ENCODE measurements at places on chromosomes 3 and 15.

DNA sequence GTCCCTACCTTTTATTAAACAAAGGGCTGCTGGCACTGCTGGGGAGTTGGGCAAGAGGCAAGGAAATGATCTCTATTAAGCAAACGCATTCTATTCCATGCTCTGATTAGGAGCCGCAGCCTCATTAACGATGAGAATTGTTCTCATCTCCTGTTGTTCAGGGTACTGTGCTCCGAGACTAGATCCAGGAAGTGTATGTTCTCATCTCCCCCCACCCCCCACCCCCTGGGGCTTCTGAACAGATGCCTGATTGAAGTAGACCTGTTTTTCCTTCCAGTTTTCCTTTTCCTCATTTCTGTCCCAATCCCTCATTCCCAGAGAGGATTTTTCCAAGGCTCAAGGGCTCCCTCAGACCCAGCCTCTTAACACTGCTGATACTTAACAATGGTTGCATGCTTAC lies 81.6 kb upstream of the FEZF2 start:
- DNase-seq: no peak

DNA sequence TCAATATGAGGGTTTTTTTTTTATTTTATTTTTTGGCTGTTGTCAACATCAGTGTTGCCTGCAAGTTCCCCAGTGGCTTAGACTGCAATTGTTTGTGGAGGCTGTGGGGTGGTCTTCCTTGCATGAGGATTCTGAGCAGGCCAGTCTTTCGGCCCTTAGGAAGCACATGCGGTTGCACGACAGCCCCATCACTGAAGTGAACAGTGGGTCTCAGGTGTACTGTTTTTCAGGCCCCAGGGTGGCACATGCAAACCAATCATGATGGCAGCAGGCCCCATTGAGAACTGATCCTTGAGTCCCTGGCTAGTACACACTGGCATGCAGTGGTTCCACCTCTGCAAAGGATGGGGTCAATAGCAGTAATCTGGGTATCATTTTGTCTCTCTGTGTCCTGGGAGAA lies 768.7 kb downstream of the EPHA3 start:
- DNase-seq: no peak

GRCh38 chr3:159924411-159924810 lies 64.2 kb upstream of the IL12A start:
- DNase-seq: no peak

DNA sequence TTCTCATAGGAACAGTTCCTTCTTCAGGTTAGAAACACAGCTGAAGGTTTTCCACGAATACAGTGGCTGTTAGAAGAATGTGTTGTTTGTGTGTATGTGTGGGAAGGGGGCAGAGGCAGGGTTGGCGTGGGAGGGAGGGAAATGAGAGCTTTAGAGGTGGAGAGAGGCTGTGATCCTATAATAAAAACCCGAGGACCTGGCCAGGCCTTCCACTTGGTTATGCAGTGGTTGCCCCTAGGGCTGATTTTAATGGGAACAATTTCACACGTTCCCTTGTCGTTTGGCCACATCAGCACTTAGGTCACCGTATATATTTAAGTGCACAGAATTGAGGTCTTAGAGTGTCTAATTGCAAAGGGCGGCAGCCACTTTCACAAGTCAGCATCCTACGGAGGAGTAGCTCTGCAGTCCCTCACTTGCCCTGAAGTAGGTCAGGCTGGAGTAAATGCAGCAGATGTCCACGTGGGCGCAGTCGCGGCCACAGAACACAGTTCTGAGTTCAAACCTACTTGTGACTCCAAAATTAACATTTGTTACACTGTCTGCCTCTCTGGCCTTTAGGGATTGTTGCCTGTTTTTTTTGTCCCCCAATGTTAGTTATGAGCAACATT lies 85.6 kb downstream of the PDCD6IP start:
- DNase-seq: no peak

DNA sequence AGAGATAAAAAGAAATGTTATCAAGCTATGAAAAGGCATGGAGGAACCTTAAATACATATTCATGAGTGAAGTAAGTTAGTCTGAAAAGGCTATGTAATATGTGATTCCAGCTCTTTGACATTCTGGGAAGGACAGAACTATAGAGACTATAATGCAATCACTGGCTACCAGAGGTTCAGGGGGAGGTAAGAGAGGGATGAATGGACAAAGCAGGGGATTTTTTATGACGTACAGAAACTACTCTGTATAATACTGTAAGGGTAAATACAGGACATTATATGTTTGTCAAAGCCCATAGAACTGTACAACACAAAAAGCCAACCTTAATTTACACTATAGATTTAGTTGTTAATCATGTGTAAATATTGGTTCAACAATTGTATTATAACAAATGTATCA lies 46.1 kb downstream of the MCTP2 start:
- no peak for DNase-seq

GRCh38 chr3:24494618-24495325 lies at the start of gene THRB:
Gene THRB (minus strand): TSS chr3:24494850.
- DNase-seq: no peak

DNA sequence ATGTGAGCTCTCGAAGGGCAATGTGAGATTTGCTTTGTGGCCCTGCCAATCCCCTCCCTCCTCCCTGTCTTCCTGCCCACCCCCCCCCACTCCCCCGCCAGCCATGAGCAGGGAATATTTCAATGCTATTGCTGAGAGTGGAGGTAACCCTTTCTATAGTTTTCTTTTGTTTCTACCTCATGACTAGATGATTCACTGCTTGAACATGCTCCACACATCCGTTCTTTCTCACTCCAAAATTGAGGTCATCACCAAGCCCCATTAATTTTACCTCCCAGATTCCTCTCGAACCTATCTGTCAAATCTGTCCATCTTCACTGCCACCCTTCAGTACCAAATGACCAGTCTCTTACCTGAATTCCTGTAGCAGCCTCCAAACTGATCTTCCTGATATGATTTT lies 12.2 kb downstream of the ZNF774 start:
- DNase-seq: peak; percentile 58

GRCh38 chr15:85013785-85014184 lies 32.1 kb downstream of the PDE8A start:
- no peak for DNase-seq

GRCh38 chr3:16477521-16477920 lies 36.0 kb downstream of the RFTN1 start:
- DNase-seq: no peak

GRCh38 chr15:85972805-85973540 lies 106.7 kb upstream of the AGBL1 start:
- DNase-seq: no peak
